ENCODE measurements at places on chromosomes 13 and 19.

- no peak for DNase-seq
Observed at GRCh38 chr13:112709825-112710783, 20.3 kb downstream of the ATP11A start.

DNA sequence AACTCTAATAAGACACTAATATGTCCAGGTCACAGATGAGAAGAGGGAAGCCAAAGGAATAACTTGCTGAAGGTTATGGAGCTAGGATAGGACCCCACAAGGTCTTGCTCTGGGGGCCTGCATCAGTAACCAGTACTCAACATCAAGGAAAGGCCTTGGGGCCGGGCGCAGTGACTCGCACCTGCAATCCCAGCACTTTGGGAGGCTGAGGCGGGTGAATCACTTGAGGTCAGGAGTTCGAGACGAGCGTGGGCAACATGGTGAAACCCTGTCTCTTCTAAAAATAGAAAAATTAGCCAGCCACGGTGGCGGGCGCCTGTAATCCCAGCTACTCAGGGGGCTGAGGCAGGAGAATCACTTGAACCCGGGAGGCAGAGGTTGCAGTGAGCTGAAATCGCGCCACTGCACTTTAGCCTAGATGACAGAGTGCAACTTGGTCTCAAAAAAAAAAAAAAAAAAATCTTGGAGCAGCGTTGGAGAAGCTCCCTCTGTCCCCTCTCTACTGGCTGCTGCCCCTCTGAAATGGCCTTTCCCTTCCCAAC is 1.8 kb downstream of the LONP1 start:
- DNase-seq: no peak

DNA sequence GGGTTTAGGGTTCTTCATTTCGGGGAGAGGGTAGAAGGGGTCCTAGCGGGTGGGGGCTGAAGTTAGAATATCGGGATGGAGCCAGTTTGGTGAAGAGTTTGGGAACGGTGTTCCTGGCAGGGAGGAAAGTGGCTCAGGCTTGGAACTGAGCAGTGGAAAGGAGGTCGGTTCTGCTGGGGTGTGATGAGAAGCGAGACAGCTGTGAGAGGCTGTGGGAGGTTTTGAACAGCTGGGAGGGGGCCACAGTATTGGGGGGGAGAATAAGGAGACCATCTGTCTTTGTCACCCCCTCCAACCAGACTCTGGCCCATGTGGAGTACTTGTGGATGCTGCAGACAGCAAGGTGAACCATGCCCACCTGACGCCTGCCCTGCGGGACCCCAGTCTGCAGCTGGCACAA is 1.0 kb upstream of the TM6SF2 start:
- DNase-seq: no peak

GRCh38 chr13:55553701-55554100 is 1587.0 kb upstream of the PRR20A start:
- DNase-seq: peak; percentile 63

DNA sequence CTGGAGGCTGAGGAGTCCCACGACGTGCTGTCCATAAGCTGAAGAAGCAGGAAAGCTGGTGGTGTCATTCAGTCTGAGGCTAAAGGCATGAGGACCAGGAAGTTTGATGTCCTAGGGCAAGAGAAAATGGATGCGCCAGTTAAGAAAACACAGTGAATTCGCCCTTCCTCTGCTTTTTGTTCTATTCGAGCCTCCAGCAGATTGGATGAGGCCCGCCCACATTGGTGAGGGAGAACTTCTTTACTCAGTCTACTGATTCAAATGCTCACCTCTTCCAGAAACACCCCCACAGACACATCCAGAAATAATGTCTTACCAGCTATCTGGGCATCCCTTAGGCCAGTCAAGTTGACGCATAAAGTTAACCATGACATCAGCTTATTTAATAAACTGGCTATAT is 7.5 kb upstream of the TTYH1 start:
- no peak for DNase-seq

DNA sequence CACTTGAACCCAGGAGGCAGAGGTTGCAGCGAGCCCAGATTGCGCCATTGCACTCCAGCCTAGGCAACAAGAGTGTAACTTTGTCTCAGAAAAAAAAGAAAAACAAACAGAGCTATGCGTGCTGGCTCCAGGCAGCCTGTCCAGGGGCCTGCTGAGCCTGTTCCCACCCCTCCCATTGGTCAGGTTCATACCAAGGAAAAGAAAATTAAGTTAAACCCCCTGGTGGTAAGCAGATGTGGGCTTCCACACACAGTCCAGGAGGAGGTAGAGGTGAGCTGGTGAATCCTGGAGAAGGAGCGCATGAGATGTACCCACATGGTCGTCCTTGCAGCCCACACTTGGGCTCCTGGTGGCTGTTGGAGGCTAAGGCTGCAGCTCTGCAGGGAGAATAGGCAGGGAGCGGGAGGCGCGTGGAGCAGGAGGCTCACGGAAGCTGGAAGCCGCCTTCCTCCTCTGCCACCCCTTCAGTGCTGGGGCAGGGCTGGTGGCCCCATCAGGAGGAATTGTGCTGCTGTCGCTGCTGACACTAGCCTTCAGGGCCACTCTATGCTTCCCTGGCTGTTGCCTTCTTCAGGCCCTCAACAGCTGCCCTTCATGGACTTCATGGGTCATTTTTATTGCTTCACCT is 10.5 kb upstream of the CHAMP1 start:
- no peak for DNase-seq

DNA sequence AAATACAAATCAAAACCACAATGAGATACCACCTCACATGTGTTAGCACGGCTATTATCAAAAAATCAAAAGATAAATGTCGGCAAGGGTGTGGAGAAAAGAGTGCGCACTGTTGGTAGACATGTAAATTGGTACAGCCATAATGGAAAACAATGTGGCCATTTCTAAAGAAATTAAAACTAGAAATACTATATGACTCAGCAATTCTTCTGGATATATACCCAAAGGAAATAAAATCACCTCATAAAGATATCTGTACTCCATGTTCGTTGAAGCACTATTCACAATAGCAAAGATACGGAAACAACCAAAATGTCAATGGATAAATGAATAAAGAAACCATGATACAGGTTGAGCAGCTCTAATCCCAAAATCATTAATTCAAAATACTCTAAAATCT is 30.8 kb downstream of the VWA8 start:
- DNase-seq: no peak

DNA sequence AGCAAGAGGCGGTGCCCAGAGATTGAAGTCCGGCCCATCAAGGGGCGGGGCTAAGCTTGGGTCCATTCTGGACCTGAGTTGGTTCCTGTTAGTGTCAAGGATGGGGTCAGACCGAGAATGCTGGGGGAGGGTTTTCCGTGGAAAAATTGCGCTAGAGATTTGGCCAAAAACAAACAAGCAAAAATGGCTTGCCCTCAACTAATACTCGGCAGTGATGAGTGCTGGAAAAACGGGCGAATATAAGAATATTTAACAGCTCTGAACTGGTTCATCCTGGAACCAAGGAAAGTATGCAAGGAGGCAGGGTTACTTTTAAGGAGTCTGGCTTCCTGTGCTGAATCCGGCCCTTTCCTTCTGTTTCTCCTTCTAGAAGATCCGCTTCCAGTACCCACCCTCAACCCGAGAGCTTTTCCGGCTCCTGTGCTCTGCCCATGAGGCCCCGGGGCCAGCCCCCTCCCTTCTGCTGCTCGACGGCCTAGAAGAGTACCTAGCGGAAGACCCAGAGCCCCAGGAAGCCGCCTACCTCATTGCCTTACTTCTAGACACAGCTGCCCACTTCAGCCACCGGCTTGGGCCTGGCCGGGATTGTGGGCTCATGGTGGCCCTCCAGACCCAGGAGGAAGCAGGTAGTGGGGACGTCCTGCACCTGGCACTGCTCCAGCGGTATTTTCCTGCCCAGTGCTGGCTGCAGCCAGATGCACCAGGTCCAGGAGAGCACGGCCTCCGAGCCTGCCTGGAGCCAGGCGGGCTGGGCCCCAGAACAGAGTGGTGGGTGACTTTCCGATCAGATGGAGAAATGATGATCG is 880 bp downstream of the SWSAP1 start:
- no peak for DNase-seq

DNA sequence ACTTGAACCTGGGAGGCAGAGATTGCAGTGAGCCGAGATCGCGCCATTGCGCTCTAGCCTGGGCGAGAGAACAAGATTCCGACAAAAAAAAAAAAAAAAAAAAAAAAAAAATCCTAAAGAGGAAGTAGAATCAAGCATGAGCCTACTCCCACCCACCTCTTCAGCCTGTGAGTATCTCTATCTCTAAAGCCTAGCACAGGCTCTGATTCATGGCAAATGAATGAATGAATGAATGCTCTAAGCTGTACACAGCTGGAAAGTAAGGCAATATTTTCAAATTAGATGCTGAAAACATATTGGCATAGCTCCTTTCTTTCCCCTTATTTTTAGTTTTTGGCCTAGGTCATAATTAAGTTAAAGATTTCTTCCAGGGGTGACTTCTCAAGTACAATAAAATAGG is 35.7 kb upstream of the FAM216B start:
- DNase-seq: no peak

DNA sequence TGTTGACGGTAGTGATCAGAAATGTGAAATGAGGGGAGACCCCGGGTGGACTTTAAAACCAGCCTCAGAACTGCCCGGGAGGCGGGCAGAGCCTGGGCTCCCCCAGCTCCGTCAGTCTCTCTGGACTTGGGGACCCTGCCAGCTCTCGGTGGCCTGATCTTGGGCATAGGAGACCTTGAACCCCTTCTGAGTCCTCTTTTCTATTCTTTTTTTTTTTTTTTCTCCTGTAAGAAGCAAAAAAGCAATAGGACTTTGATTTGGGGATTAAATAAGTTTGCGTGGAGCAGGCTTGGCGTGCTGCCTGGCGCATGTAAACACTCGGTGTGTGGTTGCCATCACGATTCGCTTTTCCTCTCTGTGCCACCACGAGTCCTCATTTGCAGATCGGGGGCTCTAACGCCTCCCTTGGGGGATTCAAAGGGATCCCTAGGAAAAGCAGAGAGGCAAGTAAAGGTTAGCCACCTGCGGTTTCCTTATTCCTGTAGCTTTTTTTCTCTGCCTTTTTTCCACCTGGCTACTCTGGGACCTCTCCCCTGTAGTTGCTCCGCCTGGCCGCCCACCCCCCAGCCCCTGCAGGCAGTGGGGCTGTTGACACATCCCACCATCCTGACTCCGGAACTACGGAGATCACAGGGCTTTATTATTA is 1.3 kb downstream of the SAFB start:
- DNase-seq: no peak

DNA sequence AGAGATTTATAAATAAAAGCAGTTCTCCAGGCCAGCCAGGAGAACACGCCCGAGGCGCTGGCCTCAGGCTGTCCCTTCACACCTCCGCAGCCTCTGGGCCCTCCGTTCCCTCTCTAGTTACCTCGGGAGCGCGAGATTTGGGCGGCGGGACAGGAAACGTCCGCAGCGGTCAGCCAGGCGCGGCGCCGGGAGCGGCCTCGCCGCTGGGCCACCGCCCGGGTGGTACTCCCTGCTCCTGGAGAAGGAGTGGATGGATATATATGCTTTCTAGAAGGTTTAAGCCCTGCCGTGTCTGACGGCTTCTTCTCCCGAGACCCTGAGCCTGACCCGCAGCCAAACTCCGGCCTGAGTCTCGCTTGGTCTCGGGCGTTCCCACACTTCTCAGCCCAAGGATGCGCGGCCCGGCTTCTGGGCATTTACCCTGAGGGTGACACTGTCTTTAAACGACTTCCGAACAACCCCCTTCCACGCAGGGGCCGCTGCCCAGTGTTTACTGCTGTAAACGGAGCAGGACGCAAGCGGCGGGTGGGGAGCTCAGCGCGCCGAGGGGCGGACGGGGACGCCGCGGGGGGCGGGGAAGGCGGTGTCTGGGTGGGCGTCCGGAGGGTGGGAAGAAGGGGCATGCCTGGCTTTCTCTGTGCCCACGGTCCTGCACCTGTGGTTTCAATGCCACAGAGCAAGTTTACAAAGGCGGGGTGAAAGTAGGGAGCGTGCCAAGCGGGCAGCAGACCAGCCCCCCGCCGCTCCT is 2.0 kb upstream of the ZIC2 start:
- DNase-seq: no peak

DNA sequence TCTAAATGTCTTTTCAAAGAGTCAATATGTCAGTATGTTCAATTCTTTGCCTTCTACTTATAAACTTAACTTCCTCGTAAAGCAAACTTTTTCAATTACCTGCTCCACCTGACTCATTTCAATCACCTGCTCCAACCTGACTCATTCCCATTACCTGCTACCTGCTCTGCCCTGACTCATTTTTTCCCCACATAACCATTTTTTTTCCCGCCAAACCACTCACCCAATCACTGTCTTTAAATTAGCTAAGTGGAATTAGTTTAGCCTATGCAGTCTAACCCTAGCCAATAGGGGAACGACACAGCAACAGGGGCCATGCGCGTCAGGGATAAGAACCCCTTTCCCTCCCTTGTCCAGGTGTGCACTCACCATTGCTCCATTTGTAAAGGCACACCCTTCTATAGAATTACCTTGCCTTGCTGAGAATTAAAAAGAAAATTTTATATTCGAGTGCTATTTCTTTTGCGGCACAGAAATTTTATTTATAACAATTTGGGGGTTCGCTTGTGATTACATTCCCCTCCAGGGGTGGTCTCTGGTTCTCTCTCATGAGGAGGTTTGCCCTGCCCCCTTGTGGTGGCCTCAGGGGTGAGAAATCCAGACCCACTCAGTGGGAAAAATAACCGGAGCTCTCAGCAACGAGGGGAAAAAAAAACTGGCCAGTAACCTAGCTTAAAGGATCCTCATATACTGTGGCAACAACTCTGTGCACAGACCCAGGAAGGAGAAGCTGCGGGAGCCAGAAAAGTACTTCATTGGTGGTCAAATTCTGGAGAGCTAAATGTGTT is 193.1 kb downstream of the ZNF486 start:
- DNase-seq: no peak

DNA sequence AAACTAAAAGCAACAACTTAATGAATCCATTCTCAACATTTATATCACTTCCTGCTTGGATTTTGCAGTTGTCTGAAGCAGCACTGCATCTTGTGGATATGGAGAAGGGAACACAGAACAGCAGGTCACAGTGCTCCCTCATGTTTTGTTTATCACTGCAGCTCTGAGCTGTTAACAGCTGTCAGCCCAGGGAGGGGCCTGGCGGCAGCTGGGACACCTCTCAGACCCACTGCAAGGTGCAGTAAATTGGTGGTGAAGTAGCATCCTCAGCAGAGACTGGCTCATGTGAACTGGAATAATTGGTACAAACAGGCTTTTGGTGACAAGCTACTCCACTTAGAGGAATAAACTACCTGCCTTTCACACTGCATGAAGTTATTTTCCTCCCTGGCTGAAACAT is 170.4 kb downstream of the LIG4 start:
- DNase-seq: no peak

GRCh38 chr13:106001443-106001842 is 534.0 kb downstream of the EFNB2 start:
- no peak for DNase-seq

DNA sequence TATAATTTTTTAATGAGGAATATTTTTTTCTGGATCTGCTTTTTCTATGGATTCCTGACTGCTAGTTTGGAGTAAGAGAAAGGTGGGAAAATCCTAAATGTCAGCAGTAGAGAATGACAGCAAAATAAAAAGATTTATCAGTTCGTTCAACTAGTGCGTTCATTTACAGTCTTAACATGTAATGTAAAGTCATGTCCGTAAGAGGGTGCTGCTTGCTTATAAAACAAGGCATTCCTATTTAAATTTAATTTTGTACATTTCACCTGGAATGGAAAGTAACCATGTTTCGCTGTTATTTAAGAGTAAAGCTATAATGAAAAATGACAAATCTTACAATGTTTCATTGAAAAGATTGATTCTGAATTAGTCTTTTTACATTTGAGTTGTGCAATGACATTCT is 76.6 kb downstream of the ZMYM2 start:
- no peak for DNase-seq

GRCh38 chr13:109370496-109370895 is 415.9 kb downstream of the IRS2 start:
- no peak for DNase-seq

- DNase-seq: no peak
Observed at GRCh38 chr13:65971541-65971940, 1258.6 kb downstream of the PCDH9 start.

GRCh38 chr19:49189259-49189658 is 31.7 kb downstream of the TRPM4 start:
- DNase-seq: no peak
